ENCODE measurements at places on chromosomes 2 and 18. TPM values are rescaled to one million over a fixed set of nuclear protein-coding genes. Genes with fewer than 3 reads are reported as not detected.

Gene IL1B
- polyA plus RNA-seq: 0.70 TPM

- no peak for DNase-seq
These were observed 64.8 kb upstream of the RBM44 start for GRCh38 chr2:237733677-237734300.

Gene RPRM
- 0.32 TPM for polyA plus RNA-seq

DNA sequence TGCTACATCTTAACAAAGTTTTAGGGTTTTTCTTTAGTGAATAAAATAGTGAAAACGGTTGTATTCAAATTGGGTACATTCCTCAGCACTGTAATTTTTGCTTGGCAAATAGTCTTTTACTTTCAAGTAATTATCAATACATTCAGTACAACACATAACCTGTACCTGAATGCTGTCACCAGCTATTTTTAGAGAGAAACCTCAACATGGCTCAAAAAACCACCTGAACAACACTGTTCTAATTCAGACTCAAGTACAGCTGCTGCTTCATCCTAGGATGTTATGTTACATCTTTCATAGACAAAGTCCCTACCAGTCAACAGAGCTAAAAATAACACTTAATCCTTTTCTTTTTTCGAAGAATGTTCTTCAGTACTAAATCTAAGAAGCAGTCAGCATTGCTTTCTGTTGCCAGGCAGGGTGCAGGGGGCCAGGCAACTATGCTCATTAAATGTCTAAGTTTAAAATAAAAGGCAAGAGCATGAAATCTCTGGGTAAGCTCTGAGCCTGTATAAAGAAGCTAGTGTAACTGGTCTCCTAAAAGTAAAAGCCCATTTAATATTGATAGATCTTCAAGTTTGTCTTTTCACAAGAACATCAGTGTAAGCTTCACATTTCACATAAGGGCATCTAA lies 20.5 kb downstream of the PDIA6 start:
- DNase-seq: no peak

DNA sequence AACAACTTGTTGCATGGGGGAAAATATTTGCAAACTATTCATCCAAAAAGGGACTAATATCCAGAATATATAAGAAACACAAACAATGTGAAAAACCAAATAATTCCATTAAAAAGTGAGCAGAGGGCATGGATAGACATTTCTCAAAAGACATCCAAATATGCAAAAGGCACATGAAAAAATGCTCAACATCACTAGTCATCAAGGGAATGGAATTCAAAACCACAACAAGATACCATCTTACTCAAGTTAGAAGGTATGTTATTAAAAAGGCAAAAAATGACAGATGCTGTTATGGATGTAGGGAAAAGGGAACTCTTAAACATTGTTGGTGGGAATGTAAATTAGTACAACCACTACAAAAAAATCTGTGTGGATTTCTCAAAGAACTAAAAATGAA lies 396.5 kb downstream of the CCDC85A start:
- no peak for DNase-seq

DNA sequence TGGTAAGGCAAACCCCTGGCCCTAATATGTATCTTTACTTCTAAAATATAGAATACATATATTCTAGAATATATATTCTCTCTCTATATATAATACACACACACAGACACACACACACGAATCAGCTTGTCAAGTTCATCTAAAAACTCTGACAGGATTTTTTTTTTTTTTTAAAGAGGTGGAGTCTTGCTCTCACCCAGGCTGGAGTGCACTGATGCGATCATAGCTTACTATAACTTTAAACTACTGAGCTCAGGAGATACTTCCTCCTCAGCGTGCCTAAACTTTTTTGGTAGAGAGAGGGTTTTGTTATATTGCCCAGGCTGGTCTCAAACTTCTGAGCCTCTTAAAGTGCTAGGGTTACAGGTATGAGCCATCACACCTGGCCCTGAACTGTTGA lies 45.2 kb downstream of the DOK1 start:
- no peak for DNase-seq

- no peak for DNase-seq
These were observed 255.5 kb downstream of the RIT2 start for GRCh38 chr18:42860011-42860410.

DNA sequence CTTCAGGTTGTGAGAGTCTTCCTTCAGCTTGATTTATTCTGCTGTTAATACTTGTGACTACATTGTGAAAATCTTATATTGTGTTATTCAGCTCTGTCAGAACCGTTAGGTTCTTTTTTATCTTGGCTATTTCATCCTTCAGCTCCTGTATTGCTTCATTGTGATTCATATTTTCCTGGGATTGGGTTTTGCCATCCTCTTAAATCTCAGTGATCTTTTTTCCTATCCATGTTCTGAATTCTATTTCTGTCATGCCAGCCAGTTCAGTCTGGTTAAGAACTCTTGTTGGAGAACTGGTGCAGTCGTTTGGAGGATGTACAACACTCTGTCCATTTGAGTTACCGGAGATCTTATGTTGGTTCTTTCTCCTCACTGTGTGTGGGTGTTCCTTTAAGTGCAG lies 19.1 kb downstream of the MSTN start:
- no peak for DNase-seq

GRCh38 chr2:200258881-200259576 lies 47.5 kb upstream of the SPATS2L start:
- no peak for DNase-seq

DNA sequence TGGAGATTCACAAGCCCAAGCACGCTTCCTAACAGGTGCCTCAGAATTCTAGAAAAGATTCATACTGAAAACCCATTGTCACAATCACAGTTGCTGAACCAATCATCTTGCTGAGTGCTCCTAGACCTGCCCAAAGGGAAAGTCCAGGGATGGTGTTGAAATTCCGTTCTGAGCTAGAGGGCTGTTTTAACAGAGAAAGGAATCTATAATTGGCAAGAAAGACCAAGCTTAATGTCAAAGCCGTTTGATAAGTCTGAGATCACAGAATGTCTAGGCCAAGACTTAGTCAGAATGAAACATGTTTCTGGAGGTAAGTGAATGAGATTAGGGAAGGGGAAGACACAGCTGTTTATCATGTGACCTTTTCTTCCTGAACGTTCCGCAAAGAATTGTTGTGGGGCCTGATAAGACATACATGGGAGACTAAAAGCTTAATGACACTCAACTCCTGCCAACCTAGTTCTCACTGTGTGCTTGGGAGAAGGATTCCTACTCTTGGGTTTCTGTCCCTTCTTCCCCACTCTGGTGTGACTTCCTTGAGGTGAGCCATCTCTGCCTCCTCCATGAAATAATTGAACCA lies 27.5 kb downstream of the PMAIP1 start:
- no peak for DNase-seq

GRCh38 chr2:226077031-226077430 lies 677.5 kb downstream of the NYAP2 start:
- DNase-seq: no peak

- no peak for DNase-seq
These were observed 26.7 kb downstream of the POLR1A start for GRCh38 chr2:86078774-86079545.

Gene SOX11
- polyA plus RNA-seq: 0.93 TPM

GRCh38 chr2:29246383-29247300 lies 131.4 kb downstream of the CLIP4 start:
- DNase-seq: no peak

DNA sequence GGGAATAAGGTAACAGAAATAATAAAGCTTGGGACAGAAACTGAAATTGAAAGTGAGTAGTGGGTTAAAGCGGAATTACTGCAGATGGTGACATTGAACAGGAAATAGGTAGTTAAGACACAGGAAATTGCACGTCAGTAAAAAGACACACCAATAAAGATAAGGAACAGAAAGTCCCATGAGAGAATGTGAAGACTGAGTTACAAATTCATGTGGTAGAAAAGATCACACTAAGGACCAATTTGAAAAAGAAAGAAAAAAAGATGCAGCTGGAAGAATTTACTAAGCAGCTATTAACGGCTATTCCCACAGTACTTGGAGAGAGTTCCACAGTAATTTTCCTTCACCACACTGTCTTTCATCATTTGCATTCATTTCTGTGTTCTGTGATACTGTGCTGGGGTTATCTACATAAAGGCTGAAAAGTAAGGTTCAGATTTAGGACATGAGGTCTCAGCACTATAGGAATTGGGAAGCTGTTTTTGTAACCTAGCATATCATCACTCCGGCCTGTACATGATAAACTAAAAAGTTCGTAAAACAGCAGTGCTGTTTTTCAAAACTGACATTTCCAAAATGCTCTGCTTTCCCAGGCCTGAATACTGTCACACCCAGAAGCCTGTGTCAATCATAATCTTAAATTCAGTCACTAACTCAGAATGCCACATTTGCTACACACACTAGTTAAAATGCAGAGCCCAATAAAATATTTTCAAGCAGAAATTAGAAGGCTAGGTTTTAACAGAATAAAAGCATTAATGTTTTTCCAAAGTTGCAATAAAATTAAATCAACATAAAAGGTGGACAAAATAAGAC lies 42.9 kb downstream of the SRBD1 start:
- no peak for DNase-seq

DNA sequence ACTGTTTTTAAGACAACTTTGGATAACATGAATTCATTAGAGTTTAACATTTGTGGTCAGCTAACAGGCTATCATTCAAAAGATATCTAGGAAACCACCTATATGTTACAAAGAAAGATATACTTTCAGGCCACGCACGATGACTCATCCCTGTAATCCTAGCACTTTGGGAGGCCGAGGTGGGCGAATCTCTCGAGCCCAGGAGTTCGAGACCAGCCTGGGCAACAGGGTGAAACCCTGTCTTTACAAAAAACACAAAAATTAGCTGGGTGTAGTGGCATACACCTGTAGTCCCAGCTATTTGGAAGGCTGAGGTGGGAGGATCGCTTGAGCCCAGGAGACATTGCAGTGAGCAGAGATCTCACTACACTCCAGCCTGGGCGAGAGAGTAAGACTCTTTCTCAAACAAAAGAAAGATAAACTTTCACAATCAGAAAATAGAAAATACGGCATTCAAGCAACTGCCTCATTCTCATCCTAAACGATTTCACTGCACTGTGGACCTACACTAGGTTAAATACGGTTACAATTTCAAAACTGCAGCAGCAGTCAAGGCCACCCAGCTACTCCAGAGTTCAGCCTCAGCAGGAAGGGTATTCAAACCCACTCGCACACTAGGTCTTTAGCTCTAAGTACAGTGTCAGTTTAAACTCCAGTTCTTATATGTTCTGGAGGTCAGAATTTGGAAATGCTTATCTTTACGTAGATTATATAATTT lies 250.0 kb upstream of the SLC39A10 start:
- no peak for DNase-seq

- DNase-seq: no peak
These were observed 66.6 kb upstream of the PELI1 start for GRCh38 chr2:64210816-64211215.

DNA sequence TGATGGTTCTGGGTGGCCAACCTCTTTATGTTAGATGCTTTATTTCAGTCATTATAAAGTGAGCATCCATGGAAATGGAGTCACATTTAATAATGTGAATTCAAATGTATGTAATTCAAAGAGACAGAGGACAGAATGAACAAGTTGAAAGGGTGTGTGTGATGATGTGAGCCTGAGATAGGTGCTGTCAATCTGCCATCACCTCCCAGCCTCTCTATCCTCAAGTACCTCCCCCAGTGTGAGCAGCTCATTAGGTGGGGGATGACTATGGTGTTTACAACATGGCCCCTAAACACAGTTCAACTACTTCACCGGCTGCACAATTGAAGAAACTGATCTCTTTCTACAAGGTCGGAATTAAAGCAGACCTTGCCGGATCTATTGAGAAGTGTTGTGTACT lies 74.7 kb upstream of the IGFBP5 start:
- DNase-seq: no peak

DNA sequence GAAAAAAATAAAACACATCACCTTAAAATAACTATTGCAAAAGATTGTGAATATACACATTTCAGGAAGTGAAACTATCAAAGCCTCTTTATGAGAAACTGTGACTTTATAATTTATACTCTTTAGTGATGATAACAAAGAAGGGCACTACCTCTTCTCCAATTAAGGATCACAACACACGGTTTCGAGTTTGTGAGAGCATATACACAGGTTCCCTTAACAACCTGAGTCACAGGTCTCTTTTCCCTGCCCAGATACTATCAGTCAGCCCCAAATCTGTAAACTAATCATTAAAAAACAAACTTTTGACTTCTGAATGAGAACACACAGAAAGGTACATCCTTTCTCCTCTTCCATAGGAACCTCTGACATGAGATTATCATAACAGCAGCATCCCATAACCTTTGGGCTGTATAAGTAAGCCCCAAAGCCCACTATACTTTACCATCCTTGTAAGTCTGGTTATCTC lies 44.9 kb downstream of the PTPN2 start:
- DNase-seq: no peak

Gene COBLL1
- polyA plus RNA-seq: 3.2 TPM

Gene FSIP2
- polyA plus RNA-seq: 0.14 TPM

DNA sequence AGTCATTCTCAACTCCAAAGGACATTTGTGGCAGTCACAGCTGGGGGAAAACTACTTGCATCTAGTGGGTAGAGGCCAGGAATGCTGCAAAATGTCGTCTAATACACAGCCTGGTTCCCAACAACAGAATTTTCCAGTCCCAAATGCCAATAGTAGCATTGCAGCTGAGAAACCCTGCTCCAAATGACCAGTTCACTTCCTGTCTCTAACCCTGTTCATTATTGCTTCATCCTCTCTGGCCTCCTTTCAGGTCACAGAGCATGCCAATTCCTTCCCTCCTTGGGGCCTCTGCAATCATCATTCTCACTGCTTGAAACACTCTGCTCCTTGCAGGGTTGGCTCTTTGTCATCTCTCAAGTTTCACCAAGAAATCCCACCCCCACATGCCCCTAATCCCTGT lies 139.1 kb downstream of the IRS1 start:
- peak; percentile 58 for DNase-seq

DNA sequence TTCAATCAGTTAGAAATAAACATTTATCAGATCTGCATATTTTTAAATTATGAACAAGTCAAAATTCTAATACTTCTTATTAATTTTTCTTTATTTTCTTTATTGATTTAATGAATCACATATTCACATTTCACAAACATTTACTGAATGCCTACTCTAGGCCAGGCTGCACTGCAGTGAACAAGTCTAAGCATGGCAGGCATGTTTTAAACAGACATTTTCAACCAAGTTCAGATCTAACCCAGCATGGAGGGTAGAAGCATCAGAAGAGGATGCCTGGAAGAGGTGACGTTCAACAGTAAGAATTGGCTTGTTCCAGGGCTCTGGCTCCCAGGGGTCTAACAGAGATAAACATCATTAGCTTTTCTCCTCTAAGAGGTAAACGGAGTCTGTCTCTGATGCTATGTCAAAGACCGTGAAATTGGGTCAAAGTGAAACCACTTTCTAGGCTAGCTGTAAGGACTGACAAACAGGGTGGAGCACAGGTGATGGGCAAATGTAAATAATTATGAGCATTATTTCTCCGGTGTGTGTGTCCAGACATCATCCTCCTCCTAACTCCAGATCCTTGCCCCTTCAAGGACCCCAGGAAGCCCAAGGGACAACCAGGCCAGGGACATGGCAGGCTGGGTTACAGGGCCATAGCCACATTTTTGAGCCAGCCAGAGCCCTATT lies 50.6 kb downstream of the UNC50 start:
- DNase-seq: peak; percentile 25

Gene MCM6
- polyA plus RNA-seq: 2.5 TPM

DNA sequence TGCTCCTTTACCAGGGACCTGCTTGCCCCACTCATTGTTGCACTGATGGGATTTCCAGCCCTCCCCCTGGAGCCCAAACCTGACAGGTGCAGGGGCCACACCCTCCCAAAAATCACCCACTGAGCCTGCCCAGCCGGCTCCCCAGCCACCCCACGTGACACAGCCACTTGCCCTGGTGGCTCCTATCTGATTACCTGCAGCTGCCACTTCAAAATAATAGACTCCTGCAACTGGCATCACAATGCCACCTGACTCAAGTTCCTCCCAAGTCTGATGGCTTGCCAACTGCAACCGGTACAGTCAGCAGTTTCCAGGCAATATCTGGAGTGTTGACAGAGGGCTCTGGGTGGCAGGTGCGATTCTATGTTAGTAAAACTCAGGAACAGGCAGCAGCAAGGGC lies 66.2 kb downstream of the CRACDL start:
- no peak for DNase-seq
